ENCODE measurements at places on chromosomes 1 and 21.
A peak's percentile ranks its signal among the peaks of the same experiment; 100 is the strongest.

GRCh38 chr1:7375329-7375728, 395.8 kb upstream of the VAMP3 start:
- DNase-seq, result no peak

- no peak for DNase-seq
These were observed 18.0 kb downstream of the FRRS1 start for GRCh38 chr1:99748419-99748818.

DNA sequence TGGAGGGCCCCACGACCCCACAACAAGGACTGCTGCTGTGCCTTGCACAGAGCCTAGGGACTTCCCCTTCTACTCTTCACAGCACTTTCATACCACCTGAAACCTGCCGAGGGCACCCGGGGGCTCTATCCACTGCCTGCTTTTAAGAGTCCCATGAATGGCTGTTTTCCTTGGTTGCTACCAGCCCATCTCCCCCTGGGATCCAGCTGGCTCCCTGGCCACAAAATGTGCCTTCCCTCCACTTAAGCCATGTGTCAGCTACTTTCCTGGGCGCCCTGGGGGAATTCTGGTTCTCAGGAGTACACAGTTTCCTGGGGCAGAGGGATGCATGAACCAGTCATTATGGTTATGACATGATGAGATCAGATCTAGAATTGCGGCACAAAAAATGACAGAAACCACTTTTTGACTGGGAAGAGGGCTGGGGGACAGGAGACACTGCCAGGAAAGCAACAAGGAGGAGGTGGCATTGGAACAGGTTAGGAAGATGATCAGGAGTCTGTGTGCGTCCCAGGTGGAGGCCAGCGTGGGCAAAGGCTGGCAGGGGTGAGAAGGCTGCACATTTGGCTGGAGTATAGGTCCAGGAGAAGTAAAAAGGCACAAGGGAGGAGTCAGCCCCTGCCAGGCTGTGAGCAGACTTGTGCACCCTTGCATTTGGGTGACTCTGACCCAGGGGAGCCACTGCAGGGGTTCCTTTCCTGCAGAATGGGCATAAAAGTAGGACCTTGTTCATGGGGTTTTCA, 3.2 kb upstream of the TNFRSF8 start:
- no peak for DNase-seq

DNA sequence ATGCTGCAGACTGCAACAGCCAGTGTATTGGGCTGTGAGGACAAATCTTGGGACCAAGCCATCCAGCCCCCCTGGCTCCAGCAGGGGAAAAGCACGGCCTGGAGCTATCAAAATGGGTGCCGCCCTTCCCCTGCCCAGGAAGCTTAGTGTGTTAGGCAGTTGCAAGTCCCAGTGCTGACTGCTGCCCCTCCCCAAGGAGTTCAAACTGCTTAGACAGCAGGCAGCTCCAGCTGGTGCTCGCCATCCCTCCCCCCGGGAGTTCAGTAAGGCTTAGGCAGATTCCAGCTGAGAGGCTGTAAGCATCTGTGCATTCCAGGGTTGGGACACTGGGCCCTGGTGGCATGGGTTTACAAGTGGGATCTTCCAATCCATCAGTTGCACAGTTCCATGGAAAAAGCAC, 579.6 kb upstream of the NR5A2 start:
- DNase-seq, result no peak

- DNase-seq, result no peak
These were observed 27.7 kb downstream of the DNAJC11 start for GRCh38 chr1:6673816-6674398.

DNA sequence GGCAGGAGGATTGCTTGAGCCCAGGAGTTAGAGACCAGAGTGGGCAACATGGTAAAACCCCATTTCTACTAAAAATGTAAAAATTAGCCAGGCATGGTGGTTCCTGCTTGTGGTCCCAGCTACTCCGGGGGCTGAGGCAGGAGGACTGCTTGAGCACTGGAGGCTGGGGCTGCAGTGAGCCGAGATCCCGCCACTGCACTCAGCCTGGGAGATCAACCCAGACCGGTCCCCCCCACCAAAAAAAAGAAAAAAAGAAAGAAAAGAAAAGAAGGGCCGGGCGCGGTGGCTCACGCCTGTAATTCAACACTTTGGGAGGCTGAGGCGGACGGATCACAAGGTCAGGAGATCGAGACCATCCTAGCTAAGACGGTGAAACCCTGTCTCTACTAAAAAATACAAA, 1.8 kb upstream of the GMEB1 start:
- no peak for DNase-seq

DNA sequence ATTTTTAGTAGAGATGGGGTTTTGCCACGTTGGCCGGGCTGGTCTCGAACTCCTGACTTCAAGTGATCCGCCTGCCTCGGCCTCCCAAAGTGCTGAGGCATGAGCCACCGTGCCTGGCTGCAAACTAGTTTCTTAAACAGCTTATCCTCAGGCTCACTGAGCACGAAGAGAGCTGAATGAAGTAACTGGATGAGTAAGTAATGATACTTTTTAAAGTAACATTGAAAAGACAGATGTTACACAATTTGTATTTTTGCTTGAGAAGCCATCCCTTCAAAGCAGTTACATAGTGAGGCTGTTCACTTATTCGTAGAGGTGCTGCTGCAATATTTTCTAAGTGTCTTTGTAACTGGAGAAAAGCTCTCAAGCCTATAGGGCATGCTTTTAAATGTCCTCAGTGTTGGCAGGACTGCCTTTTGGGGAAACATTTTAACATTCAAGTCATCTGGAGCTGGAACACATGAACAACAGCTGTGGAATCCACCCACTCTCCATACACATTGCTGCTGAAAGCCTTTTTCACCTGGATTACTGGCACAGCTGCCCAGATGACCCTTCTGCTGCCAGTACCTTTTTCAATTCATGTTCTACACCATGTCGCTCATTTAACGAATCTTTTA, 2.7 kb upstream of the YBX1 start:
- DNase-seq, result no peak

GRCh38 chr21:40837456-40837855, 9.5 kb downstream of the DSCAM start:
- DNase-seq, result no peak

DNA sequence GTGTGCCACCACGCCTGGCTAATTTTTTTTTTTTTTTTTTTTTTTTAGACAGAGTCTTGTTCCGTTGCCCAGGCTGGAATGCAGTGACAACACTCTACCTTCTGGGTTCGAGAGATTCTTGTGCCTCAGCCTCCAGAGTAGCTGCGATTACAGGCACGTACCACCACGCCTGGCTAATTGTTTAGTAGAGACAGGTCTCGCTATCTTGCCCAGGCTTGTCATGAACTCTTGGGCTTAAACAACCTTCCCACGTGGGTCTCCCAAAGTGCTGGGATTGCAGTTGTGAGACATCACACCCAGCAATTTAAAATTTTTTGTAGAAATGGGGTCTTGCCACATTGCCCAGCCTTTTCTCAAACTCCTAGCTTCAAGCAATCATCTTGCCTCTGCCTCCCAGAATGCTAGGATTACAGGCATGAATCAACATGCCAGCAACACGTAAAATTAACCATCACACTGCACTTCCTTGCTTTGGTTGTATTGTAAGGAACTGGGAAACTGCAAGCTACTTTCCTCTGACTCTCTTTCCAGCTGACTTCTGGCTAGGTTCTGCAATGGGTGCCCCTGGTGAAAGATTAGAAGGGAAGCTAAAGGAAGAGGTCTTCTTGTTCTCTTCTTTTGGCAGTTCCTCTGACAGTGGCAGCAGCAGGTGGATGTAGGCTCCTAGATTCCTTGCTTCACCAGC, 13.9 kb upstream of the IL6R start:
- DNase-seq, result no peak

DNA sequence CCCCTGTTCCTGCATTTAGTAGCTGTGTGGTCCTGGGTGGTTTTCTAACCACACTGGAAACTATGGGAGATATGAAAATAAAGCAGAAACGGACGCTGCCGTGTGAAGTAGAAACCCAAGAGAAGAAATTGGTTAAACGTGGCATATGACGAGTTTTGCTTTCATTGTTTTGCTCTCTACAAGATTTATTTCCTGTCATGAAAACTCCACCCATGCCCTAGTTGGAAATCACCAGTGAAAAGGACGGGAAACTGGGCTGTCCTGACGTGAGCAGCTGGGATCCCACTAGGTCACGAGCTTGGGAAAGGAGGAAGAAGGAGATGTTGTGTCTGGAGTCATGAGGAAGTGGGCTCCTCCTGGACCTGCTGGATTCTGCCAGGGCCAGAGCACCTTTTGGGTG, 120.8 kb upstream of the GADD45A start:
- no peak for DNase-seq

- peak; percentile 91 for DNase-seq
These were observed 132.7 kb downstream of the PLPP3 start for GRCh38 chr1:56446531-56447098.

DNA sequence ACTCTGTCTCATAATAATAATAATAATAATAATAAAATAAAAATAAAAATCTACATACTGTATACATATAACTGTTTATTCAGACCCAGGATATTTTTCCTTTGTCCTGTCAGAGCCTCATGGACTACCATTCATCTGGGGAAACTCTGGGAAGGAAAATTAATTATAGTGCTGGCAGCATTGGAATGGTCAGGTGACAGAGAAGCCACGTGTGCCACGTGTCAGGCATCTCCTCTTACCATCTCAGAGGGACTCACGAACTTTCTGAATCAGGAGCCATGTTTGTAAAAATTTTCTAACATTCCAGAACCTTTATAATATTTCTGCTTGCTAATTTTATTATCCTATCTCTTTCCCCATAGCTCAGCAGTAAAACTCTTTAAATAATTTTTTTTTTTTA, 97.8 kb upstream of the HNRNPU start:
- no peak for DNase-seq

DNA sequence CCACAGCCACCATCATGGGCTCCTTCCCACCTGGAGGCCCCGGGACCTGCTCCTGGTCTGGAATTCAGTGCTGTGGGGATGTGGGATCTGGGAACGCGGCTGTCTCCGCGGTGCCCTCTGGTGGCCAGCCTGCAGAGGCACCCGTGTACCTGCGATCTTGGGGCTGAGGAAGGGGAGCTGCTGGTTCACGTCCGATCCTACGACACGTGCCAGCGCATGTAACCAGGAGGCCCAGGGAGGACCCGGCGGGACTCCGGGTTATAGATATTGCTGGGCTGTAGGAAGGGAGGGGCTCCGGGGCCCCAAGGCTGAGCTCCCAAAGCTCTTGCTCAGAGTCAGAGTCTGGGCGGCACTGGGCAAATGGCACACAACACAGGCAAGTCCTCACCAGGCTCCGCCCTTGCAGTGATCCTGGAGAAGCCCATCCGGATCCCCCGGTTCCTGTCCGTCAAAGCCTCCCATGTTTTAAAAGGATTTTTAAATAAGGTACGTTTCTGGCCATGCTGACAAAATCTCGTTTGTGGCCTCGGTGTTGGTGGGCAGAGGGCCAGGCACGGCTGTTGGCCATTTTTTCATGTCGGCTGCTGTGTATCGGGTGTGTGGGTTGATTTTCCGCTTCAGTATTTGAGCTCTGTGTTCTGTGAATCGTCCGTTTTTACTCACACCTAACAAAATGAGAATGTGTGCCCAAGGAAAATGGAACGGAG, 20.1 kb downstream of the FAAP20 start:
- DNase-seq, result peak; percentile 1

GRCh38 chr1:206912445-206913095, 9.2 kb downstream of the FCMR start:
- peak; percentile 62 for DNase-seq

DNA sequence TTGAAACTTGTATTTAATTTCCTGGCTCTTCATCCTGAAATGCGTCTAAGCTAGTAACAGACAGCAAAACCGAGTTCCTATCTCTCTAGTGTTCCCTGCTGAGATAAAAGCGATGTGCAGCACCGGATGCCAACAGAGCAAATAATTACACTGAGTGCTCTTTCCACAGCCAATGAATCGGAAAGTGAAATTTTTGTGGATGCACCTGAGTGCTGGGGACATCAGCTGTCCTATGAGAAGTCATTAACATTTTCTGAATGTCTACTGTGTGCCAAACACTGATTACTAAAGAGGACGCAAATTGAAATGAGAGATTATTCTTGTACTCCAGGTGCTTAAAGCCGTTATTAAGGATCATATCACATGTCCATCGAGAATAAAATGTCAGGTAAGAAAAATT, 278.0 kb downstream of the RGS7 start:
- no peak for DNase-seq

GRCh38 chr1:26055041-26055440, 9.1 kb upstream of the SLC30A2 start:
- no peak for DNase-seq

DNA sequence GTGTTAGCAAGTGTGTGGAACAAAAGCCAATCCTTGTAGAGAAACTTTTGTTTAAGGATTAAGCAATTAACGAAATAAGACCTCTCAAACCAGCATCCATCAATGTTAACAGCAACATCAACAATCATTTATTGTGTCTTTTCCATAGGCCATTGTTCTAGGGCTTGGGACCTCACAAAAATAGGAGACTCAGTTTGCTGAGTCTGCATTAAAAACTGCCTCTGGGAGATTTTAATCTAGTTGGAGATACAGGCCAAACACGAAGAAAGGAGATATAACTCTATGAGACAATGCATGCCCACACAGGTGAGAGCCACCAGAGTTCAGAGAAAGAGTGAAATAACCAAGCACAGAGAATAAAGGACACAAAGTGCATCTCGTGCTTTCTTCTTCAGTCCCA, 14.4 kb upstream of the SELP start:
- DNase-seq, result no peak

DNA sequence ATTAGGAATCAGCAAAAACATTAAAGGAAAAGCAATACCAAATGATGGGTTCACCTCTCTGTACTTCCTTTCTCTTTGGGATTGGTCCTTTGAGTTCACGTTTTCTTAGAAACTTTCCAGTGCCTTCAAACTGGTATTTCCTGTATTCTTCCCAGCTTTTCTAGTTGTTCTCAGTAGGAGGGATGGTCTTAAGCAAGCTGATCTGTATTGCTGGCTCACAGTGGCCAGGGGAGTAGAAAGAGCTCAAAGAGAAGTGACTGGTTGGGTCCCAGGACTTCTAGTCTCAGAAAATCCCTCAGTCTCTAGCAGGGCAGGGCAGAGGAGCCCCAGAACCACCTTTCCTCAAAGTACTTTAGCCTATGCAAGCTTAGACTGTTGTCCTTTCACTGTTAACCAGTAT, 10.1 kb upstream of the USP24 start:
- no peak for DNase-seq

DNA sequence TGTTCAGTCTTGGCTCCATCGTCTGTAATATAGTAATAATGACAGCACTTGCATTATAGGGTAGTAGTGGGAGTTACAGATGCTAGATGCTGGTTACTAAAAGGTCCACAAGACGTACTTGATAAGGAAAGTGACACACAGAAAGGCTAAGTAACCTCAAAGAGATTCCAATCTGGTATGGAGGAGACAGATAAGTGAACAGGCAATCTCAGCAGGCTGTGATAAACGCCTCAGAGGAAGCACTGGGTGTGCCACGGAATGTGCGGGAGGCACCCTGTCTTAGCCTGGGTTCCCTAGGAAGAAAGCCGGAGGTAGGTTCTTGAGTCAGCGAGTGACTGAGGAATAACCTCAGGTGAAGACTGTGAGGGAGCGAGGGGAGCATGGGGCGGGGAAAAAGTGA, 4.6 kb upstream of the CTPS1 start:
- no peak for DNase-seq

- no peak for DNase-seq
These were observed 92.9 kb downstream of the KCNN3 start for GRCh38 chr1:154777154-154777553.

- no peak for DNase-seq
These were observed 51.2 kb downstream of the BEND5 start for GRCh38 chr1:48725341-48726046.

GRCh38 chr1:147781056-147781471, 20.7 kb upstream of the GJA5 start:
- no peak for DNase-seq

Measured in NCI-H2029 treated with DMSO at 0.1 percent for 48 hours (cell line).